CD4-positive, alpha-beta T cell treated with Interleukin-6 at 100 ng/mL for 8 hours (primary cell): ENCODE measurements at places on chromosomes 12 and 14.
A peak's percentile ranks its signal among the peaks of the same experiment; 100 is the strongest.

DNA sequence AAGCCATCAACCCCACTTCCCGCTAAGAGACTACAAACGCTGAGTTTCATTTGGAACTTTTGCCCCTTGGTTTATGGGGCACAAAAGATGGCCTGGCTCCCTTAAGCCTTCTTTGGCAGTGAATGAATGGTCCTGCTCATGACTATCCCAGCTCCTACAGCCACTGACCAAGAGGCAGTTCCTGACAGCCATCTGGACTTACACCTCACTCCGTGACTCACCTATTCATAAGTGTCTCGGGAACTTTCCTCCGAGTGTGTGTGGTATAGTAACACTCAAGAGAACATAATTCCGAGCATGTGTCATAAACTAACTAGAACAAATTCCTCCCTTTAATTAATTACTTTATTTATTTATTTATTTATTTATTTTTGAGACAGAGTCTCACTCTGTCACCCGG lies 51.9 kb upstream of the NUDT4 start:
- no peak for DNase-seq

- no peak for DNase-seq
Observed at GRCh38 chr12:92987846-92988621, 58.9 kb upstream of the EEA1 start.

DNA sequence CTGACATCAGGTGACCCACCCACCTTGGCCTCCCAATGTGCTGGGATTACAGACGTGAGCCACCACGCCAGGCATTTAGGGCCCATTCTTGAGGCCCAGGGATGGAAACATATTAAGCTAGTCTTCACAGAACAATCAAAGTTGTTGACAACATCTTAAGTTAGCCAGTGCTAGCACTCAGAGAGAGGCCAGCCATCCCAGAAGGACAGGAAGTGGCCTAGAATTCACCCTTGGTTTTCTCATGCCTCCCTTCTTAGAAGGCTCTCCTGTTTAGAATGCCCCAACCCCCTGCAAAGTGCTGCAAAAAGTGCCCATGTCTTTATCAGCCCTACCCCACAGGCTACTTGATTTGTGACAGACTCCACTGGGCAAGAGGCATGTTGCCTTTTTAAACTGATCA lies 12.1 kb upstream of the OR6J1 start:
- DNase-seq, result no peak

DNA sequence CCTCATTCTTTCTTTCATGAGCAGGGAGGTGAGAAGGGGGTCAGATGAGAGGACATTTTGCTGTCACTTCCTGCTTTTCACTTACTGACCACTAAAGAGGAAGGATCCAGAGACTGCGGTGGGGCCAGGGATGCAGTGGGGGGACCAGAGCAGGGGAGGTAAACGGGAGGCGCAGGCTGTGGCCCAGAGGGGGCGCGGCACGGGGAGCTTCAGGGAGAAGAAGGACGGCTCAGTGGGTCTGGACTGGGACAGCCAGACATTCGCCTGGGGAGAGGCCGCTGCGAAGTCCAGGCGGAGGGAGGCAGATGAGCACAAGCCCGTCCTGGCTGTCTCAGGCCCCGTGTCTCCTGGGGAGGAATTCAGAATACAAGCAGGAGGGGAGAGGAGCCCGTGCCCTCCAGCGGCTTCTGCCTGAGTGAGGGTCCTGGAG lies 41.2 kb downstream of the SLC6A12 start:
- DNase-seq, result no peak

GRCh38 chr12:11652351-11653040 lies 3.0 kb downstream of the ETV6 start:
- DNase-seq, result no peak

DNA sequence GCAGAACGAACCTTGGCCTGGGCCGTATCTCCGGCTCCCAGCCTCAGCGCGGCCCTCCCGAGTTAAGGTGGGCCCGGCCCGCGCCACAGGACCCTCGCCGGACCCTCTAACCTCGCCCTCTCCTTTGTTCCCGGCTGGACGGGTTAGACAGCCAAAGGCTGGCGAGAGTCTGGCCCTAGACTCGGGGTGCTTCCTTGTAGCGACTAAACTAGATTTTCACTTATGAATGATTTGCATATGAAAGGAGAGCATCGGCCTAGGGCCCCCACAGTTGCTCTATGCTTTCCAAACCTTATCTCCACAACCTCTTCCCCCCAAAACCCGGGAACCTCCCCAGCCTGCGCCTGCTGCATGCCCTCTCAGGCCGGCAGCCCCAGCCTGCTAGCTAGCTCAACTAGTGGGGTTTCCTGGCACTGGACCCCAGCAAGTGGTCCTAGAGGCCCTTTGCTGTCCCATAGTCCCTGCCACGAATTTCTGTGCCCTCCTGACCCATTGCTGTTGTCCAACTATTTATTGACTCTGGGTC lies 2.0 kb downstream of the HOXC5 start:
- no peak for DNase-seq

GRCh38 chr14:95264271-95264973 lies 55.3 kb downstream of the CLMN start:
- no peak for DNase-seq

DNA sequence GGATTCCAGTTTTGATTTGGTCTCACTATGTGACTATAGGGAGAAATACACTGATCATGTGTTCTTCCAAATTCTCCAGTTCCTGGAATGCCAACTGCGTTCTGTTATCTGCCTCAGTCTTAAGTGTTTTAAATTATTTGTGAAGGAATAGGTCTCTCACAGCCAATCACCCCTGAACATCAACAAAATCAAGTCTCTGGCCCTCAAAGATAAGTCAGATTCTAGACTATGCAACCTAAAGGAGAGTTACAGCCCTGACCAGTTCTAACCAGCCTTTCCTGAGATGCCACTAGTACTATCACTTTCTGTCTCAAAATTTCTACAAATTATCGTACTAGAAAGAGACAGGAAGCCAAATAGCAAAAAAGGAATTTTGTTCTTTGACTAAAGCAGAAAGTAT lies 22.3 kb downstream of the ZFC3H1 start:
- DNase-seq, result no peak

DNA sequence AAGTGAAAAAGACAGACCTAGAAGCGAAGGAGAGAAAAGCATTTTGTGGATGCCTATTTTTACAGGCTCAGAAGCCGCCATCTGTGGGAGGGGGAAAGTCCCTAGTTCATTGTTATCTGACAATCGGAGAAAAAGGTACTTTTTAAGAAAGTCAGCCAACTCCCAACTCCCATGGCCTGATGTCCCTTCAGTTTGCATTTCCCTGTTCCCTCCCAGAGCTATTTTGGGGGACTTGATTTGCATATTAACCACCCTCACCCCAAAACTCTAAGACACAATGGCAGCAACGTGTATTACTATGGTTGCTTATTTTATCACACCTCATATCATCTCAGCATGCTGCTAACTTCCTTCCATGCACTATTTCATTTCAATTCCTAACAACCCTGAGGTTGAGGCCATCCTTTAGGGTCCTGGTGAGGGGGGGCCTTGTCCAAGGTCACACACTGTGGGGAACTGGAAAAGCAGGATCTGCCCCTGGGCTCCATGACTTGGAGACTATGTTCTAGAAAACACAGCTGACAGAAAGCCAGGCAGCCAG lies 18.7 kb downstream of the HVCN1 start:
- peak; percentile 25 for DNase-seq

GRCh38 chr14:80269353-80269925 lies 58.1 kb upstream of the DIO2 start:
- DNase-seq, result no peak

GRCh38 chr14:26597589-26598080 lies at the start of gene NOVA1:
NOVA1 (minus strand) TSS chr14:26598033; CDS start chr14:26597436, 597 bp downstream.
- DNase-seq, result no peak

GRCh38 chr12:26198742-26199141 lies 3.4 kb downstream of the SSPN start:
- DNase-seq, result no peak

DNA sequence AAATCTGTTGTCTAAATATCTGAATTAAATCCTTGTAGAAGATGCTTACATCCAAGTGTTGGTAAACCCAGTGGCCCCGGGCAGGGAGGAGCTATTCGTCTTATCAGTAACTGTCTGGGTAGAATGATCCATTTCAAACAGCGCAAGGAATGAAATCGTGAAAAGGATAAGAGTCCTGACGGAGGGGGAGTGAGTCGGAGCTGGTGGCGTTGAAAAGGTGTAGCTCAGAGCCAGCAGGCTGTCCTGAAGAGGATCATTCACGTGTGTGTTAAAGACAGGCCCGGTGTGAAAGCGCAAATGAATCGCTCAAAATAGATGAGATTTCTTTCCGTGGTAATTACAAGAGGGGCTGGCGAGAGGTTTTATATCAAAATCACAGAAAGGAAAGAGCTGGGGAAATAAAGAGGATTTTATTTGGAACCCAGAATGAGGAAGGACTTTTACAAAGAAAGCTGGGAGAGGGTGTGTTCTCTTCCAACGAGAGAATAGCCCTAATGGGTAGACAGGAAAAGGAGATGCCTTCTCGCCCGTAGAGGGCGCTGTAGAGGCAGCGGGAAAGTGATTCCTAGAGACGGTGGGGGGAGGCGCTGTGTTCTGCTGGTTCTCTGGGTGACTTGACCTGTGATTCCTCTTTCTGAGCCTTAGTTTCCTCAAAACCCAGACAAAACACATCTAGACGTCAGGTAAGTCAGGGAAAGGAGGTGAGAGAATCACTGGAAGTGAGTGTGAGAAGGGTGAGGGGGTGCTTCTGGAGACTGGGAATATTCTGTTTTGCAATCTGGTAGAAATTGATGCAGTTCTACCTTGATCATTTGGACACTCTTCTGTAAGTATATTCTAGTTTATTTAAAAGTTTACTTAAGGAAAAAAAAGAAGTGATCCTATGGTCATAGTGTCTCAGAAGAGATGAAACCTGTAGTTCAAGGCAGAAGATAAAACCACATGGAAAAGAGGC lies 39.3 kb downstream of the SRRM4 start:
- DNase-seq, result no peak

GRCh38 chr14:71970272-71970671 lies 38.0 kb downstream of the RGS6 start:
- DNase-seq, result no peak

DNA sequence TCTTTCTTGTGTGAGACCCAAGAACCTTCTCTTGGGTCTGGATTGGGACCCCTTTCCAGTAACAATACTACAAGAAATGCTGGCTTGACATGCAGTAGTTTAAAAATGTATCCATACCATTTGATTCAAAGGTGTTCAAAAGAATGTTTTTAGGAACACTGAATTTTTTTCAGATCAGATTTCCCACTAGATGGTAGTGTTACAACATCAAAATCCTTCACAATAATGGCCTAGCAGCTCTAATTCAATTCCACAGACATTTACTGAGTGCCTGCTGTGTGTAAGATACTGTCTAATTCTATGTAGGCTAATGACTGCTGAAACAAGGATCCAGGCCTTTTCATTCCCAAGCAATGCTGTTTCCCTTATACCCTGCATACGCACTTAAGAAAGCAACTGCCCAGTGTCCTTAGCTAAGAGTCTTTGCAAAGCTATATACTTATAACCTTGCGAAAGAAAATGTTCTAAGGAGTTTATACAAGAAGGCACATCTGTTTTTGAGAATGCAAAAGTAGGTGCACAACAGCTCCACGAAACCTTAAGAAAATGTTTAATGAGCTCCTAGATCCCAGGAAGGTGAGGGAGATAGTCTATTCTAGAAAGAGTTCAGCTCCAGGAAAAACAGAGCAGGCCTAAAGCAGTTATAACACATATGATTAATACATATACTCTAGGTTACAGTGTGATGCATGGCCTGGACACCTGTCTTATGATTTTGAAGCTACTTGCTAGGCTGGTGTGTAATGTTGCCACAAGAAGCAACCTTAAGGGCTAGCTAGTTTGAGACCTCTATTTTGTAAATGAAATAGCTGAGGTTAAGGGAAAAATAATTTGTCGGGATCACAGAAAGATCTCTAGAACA lies 50.9 kb upstream of the PKP2 start:
- DNase-seq, result no peak

DNA sequence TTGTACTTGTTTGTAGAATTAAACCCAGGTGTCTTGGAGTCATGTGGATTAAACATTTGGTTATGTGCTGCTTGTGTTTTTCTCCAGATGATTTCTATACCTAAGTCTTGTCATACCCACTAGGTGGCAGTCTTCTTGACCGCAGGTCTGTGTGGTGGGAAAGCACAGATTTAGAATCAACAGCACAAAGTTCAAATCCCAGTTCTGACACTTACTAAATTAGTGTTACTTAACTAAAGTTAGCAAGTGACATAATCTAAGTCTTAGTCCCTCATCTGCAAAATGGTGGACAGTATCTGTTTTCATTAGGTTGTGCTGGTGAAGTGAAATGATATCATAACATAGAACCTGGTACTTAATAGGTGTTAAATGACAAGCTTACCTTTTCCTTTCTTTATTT lies 151.0 kb upstream of the ARHGAP5 start:
- peak; percentile 51 for DNase-seq

GRCh38 chr14:39847194-39847593 lies 415.0 kb upstream of the FBXO33 start:
- no peak for DNase-seq

DNA sequence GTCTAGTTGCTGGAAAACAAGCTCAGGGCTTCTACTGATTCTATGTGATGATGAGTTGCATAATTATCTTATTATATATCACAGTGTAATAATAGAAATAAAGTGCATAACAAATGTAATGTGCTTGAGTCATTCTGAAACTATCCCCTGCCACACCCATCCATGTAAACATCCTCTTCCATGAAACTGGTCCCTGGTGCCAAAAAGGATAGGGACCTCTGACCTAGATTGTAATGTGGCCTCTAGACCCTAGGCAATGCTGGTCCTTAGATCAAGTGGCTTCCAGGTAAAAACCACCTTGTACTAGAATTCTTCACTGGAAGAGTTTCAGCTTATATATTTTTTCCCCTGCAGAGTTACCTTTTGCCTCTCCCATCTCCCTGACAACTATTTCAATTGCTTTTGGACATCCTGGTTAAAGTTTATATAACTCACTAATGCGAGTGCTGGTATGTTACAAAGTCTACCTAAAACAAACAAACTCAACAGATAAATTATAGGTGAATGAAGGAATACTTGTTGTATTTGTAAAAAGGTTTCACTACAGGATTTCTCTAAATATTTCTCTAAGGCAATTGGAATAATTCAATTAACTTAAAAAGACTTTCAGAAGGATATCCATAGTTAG lies 462.5 kb downstream of the NAV3 start:
- DNase-seq, result no peak

- peak; percentile 15 for DNase-seq
Observed at GRCh38 chr12:92928421-92928961, 604 bp downstream of the EEA1 start.

GRCh38 chr14:44956866-44957265 lies 4.9 kb downstream of the KLHL28 start:
- no peak for DNase-seq

- no peak for DNase-seq
Observed at GRCh38 chr12:18139989-18140596, 50.1 kb upstream of the RERGL start.
